ENCODE measurements at places on chromosomes 5 and 9.
A peak's percentile ranks its signal among the peaks of the same experiment; 100 is the strongest.

DNA sequence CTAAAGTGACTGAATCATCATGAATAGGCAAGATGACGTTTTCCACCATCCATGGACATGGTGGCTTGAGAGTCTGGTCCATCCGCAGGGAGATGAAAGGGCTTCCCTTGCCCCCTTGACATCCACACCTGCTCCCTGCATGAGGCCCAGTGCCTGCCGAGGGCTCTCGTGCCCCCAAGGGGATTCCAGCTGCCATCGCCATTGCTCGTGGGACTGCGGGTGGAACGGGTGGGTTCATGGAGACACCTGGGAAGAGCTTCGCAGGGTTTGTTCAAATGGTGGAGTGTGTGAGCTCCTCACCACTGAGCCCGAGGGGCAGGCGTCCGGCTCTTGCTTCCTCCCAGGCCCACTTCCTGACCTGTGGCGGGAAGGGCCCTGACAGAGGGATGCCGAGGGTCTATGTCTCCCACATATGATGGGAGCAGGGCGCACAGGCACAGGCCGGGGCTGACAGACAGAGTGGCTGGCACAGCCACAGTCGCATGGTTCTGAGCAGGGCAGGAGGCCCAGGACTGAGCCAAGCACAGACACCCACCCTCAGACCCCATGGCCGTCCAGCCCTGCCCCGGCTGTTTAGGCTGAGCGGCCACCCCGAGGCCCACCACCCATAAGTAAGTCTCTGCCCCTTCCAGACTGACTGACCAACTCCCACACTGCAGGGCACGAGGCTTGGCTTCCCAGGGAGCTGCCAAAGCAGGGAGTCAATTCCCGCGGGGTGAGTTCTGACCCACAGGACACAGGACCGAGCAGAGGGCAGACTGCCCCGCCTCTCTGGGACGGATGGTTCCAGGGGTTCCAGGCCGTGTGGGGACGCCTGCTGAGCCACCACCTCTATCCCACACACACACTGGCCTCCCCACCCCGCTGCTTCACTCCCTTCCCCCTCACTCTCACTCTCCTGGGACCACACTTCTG is 70.0 kb upstream of the PPP1R26 start:
- no peak for DNase-seq

DNA sequence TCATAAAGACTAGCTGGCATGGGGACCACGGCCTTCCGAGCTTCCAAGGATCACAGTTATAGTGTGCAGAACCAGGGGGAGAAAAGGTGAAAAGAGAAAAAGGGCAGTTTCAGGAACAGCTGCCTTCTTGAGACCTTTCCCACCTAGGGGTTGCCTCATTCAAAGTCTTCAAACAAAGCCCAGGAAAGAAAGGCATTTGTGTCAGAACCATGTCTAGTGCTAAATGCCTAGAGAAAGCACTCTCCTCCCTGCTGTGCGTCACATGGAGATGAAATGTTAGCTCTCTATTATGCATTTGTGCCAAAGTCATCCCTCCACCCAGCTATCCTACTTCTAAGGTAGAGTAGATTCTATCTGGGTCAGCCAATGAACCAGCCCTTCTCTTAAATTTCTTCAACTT is 1037.3 kb upstream of the WWC1 start:
- DNase-seq = no peak

- DNase-seq = peak; percentile 81
These were observed 14.6 kb downstream of the ANKS6 start for GRCh38 chr9:98781588-98782383.

GRCh38 chr5:179802950-179803562 is 3.6 kb downstream of the MGAT4B start:
- no peak for DNase-seq

DNA sequence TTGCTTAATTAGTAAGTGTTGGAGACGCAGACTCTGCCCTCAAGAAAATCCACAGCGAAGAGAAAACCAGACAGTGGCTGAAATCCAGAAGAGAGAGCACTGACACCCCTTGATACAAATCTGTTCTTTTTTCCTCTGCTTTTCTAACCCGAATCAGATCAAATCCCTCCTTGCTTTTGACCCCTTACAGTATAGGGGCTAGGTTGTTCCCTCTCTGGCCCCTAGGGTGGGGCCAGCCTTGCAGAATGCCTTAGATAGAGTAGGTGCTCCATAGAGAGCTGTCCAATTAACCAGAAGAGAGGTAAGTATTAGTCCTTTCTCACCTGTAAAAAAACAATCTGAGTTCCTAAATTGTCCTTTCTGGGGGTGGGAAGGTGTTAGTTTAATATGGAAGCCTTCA is 10.1 kb downstream of the C1QTNF2 start:
- no peak for DNase-seq

DNA sequence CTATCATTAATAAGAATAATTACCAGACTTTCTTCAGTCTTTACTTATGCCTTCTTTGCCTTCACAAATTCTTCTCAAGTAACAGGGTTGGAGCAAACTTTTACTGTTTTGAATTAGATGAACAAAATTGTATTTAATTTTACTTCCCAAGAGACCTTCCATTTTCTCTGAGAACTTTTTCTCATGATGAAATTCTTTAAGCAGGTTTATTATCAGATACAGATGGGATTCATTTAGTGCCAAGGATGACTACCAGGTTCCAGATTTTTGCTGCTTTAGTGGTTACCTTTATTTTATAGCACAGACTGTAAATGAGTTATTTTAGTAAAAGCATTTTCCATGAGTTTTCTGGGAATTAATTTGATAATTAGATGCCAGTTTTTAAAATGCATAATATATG is 125.1 kb downstream of the GDNF start:
- DNase-seq = no peak

DNA sequence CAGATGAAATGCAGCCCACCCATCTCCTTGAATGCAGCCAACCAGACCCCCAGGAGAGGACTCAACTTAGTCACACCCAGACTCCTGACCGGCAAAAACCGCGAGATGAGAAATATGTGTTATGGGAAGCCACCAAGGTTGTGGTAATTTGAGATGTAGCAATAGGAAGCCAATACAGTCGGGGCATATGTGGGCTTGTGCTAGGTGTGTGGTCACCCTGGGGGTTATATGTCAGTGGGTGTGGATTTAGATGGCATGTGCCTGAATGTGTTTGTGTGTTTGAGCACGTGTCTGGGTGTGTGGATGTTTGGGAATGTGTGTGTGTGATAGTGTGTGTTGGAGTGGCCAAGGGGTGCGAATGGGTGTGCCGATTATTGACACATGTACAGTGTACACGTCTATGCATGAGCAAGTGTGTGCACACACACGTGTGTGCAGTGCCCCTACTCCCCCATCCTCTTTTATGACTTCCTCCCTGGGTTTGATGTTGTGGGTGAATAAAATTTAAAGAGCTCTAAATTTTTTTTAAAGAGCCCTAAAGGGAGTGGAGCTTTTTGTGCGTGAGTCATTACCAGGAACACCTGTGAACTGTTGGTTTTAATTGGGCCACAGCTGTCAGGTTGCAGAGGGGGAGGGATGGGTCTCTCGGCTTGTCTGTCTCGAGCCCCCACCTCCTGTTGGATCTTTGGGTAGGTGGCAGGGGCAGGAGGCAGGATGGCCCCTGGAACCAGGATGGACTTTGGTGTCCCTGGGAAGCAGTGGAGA is 86.8 kb downstream of the LHX2 start:
- no peak for DNase-seq

- DNase-seq = no peak
These were observed 46.3 kb downstream of the SMIM15 start for GRCh38 chr5:61115968-61116367.

DNA sequence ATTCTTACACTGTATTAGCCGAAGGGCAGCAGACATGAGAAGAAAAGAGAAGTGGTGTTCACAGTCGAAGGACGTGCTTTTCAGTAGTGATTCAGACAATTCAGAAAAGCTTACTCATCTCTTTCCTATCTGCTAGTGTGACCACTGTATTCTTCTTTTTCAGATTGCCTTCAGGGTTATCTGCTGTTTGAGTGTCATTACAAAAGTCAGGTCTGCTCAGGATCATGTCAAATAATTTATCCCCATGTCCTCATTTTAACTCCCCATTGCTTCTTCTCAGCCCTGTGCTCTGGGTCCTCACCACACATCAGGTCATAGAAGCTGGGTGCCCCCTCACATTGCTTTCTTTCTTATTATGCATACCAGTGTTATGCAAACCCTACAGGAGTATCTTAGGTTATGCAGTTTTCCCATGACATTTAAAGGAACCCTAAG is 394.0 kb downstream of the CETN3 start:
- DNase-seq = no peak

GRCh38 chr9:97966493-97966892 is 16.6 kb upstream of the ANP32B start:
- DNase-seq = no peak

DNA sequence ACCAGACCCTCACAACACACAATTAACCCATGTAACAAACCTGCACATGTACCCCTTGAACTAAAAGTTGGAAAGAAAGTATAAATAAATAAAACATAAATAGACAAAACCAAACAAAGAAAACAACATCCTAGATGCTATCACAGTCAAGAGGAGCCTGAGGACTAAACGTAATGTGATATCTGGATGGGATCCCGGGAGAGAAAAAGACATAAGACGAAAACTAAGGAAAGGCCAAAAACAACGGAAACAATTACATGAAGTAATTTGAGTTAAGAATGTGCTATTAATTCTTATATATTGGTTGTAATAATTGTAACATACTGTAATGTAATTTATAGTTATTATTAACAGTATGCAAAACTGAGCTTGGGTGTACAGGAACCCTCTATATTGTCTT is 793.9 kb downstream of the SEMA5A start:
- DNase-seq = no peak
